ENCODE measurements at places on chromosomes 16 and 17.

- no peak for DNase-seq
Measured at GRCh38 chr16:3017794-3018506, at the start of gene CLDN6. Gene CLDN6 (minus strand): TSS chr16:3018183. CDS start chr16:3016021, 2,162 bp downstream.

DNA sequence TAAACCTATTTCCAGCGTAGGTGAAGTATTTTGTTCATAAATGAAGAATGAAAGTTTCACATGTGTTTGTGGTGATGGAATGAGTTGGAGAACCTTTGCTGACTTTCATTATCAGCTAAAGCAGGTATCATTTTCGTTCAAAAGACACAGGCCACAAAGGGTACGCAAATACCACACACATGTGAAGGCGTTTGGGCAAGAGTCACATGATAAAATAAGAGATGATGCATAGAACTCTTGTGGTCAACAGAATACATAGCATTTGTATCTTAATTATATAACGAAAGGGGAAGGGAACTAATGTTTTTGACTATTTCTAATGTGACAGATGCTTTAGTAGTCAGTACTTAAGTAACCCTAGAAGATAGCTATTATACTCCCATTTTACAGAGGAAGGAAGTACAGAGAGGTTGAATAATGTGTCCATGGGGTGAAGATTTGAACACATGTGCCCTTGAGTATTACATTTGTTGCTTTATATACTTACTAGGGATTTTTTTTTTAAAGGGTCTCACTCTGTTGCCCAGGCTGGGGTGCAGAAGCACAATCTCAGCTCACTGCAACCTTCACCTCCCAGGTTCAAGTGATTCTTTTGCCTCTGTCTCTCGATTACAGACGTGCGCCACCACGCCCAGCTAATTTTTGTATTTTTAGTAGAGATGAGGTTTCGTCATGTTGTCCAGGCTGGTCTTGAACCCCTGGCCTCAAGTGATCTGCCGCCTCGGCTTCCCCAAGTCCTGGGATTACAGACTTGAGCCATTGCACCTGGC is 4.8 kb downstream of the RPA1 start:
- no peak for DNase-seq

- DNase-seq, result no peak
Measured at GRCh38 chr16:3171181-3171854, 16.7 kb upstream of the OR1F1 start.

DNA sequence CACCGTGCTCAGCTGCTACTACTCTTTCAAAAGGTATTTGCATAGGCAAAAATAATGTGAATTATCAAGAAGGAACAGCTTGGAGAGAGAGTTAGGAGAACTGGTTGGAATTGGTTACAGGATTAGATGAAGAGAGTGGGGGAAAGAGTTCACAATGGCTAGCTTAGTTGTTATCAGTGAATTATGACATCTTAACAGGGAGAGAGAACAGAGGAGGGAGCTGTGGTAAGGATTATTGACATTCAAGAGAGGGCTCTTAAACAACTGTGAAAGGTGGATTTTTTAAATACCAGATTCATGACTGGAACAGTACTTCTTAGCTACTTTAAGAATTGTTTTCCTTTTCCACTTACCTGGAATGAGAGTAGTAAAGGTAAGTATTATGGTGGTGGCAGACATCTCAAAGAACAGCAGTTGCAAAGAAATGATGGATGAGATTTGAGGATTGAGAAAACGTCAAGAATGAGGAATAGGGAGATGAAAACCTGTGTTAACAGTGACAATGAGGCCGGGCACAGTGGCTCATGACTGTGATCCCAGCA is 43.9 kb upstream of the SLC5A11 start:
- no peak for DNase-seq

DNA sequence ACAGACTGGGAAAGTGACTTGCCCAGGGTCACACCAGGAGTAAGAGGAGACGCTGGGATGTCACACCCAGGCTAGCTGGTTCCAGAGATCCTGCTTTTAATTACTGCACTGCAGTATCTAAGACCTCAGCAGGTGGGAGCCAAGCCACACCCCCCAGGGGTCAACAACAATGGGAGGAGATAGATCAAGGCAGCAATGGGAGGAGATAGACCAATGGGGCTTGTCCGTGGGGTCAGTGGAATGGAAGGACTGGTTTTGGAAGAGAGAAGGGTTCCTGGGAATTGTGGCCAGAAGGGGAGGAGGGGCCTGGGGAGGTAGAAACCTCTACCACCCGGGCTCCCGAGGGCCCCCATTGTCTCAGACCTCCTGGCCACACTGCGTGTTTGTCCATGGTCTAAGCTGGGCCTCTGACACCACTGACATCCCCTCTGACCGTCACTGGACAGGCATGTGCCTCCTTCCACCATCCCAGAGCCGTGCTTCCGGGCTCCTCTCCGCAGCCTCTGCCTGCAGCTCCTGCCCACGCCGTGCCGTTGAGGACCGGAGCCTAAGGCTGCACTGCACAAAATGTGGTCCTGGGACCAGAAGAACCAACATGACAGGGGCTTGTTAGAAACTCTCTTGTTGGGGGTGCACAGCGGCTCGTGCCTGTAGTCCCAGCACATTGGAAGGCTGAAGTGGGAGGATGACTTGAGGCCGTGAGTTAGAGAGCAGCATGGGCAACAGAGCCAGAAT is 69.8 kb upstream of the RPH3AL start:
- DNase-seq, result no peak

GRCh38 chr17:45873728-45874127 is 20.6 kb upstream of the MAPT start:
- no peak for DNase-seq

- DNase-seq, result no peak
Measured at GRCh38 chr17:62186841-62187240, 121.8 kb upstream of the MED13 start.

DNA sequence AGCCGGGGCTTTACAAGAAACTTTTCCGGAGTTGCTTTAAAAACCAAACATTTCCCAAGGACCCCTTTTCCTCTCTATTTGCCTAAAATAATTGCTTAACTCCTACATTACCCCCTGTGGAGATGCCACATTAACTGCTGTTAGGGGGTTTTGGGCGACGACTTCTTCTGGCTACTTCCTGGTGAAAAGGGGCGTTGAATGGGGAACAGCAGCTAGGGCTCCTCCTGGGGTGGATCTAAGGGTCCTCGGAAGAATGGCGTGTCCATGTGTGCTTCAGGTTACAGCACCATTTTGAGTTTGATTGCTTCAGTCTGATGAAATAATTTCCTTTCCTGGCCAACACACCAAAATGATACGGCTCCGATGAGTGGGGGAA is 22.0 kb downstream of the ABCC1 start:
- no peak for DNase-seq

- DNase-seq, result no peak
Measured at GRCh38 chr17:80796430-80796861, 195.2 kb upstream of the CHMP6 start.

GRCh38 chr17:28891201-28891600 is 6.3 kb downstream of the FLOT2 start:
- DNase-seq, result no peak

- no peak for DNase-seq
Measured at GRCh38 chr16:85897382-85897781, 1.6 kb upstream of the IRF8 start.

DNA sequence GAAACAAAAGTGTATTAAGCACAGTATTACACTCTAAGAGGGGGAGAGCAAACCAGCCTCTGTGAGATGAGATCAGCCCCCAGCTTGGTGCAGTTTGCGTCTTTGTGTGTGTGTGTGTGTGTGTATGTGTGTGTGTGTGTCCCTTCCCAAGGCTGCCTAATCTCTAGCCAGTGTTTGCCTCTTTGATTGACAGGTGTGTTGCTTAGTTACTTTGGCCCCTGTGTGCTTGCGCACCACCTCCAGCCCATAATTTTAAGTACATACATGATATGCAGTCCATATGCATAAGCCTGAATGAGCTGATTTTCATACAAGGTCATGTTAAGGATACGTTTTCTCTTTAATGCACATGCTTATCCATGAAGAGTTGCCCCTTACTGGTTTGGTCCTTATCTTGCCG is 2.1 kb upstream of the KRTAP3-2 start:
- no peak for DNase-seq

DNA sequence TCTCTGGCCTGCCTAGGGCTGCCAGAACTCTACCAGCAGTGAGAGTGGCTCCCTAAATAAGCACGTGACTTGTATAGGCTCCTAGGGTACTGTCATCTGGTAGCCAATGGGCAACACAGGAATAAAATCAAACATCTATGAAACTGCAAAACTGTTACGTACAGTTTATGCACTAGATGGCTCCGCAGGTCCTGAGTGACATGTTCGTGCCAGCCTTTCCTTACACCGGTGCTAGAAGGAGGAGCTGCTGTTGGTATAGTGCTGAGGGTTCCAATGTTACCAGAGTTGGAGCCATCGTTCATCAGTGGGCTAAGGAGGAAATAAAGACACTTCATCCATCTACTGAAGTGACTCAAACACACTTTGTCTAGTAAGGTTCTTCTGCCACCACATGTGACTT is 63.2 kb upstream of the TRAP1 start:
- no peak for DNase-seq

DNA sequence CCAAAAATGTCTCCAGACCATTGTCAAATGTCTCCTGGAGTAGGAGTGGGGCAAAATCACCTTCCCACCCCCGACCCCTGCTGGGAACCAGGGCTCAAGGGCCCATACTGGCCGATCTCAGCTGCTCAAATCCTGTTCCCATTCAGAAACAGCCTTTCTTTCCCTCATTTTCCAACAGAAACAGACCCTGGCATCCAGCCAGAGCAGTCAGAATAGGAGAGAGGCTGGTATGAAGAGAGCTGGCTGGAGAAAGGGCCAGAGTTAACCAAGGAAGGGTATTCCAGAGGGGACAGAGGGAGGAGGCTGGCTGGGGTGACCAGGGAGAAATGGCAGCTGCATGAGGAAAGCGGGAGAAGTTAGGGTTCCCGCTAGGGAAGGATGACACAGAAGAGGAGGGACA is 199.1 kb downstream of the XYLT1 start:
- peak; percentile 13 for DNase-seq

- no peak for DNase-seq
Measured at GRCh38 chr17:5784791-5785190, 200.5 kb upstream of the NLRP1 start.

DNA sequence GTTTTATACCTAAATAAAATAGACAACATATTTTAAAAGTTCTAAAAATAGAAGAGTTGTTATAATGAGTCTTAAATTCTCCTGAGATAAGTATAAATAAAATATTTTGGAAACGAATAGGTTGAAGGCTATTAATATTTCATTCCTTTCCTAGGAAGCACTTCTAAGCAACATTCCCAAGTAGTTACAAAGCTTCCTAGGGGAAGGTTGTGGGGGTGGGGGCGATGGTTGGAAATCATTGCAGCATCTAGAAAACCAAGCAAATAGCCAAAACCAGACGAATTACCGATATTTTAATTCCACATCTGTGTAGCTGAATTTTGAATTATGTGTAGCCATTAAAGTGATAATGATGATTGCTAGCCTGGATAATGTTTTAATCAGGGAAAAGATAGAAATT is 26.9 kb downstream of the PTRH2 start:
- no peak for DNase-seq

DNA sequence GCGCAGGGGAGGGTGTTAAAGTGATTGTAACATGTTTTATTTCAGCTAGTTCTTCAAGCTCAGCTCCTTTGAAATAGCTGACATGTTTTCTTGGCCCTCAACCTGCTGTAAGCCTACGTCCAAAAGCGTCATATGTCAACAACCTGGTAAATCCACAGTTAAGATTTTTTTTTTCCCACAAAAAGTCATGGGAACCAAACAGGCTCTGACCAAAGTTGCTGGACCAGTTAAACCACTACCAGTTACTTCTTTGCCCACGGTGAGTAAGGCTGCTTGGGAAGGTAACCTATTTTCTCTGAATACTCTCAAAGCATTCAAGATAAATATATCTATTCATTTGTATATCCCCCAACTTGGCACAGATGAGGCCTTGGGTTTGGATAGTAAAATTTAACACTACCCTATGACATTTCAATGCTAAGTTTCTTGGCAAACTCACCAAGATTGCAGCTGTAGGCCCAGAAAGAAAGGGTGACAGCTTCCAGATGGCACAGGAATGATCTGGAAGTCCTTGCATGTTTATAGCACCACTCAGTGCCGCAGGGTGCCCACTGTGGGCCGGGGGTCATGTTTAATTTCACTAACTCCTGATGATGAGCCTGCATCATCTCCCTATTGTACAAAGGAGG is 166.2 kb downstream of the XYLT1 start:
- no peak for DNase-seq

GRCh38 chr17:74024871-74025531 is 178.5 kb upstream of the RPL38 start:
- no peak for DNase-seq

DNA sequence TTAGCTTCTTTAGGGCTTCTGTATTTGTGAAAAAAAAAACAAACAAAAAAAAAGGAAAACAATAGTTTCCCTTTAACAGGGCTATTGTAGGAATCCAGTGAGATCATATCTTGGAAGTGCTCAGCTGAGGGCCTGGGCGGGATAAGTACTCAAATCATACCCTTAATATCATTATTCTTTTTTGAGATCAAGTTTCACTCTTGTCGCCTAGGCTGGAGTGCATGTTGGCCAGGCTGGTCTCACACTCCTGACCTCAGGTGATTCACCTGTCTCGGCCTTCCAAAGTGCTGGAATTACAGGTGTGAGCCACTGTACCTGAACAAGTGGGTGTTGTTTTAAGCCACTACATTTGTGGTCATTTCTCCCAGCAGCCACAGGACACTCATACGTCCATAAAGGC is 87.0 kb downstream of the CDH13 start:
- no peak for DNase-seq

- DNase-seq, result no peak
Measured at GRCh38 chr17:42632949-42633444, 23.5 kb downstream of the TUBG1 start.

GRCh38 chr16:81745704-81746558 is 33.2 kb upstream of the PLCG2 start:
- DNase-seq, result peak; percentile 31

- DNase-seq, result no peak
Measured at GRCh38 chr17:72520665-72521303, 400.0 kb downstream of the SOX9 start.

- DNase-seq, result no peak
Measured at GRCh38 chr17:73595479-73595878, 48.8 kb downstream of the SDK2 start.

DNA sequence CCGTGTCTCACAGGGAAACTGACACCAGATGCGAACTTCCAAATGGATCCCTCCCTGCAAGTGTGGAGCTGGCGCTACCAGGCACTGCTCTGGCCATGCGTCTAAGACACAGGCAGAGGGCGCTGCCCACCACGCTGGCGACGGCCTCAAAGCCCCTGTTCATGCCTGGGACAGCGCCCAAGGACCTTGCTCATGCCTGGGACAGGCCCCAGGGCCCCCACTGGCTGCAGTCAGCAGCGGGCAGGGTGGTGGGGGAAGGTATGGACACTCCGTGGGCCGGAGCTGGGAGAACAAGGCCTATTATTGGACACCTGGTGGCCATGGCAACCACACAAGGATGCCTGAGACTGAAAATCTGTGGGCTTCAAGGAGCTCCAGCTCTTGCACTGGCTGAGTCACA is 8.8 kb downstream of the ZG16B start:
- peak; percentile 53 for DNase-seq

- no peak for DNase-seq
Measured at GRCh38 chr16:66494916-66495315, 55.0 kb downstream of the TK2 start.
